Stimulated activated CD8-positive, alpha-beta memory T cell treated with anti-CD3 and anti-CD28 coated beads, Interleukin-2, amount 100 ng/mL, for 48 hours (primary cell): ENCODE measurements at places on chromosomes 13 and 19.
A peak's percentile ranks its signal among the peaks of the same experiment; 100 is the strongest.

GRCh38 chr19:7292950-7293761 lies 1.1 kb downstream of the INSR start:
- no peak for DNase-seq

- no peak for DNase-seq
These were observed 270.6 kb downstream of the SLITRK6 start for GRCh38 chr13:85528491-85529217.

- DNase-seq = no peak
These were observed 5.4 kb downstream of the DDX39A start for GRCh38 chr19:14413693-14414181.

GRCh38 chr19:16470541-16470910 lies 1.2 kb downstream of the EPS15L1 start:
- no peak for DNase-seq

DNA sequence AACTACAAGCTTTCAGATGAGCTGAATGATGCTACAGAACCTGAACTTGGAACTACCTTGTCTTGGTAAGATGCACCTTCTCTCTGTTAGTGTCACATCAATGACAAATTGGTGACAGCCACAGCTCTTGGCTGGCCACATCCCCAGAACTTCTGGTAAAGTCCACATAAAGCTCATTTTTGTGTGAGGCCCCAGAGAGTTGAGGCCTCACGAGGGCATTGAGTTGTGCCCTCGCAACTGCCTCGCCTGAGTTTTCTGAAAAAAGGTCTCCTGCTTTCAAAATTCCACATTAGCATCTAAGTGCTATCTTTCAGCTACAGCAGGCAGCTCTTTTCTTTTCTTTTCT lies 42.6 kb downstream of the MRPL57 start:
- no peak for DNase-seq

DNA sequence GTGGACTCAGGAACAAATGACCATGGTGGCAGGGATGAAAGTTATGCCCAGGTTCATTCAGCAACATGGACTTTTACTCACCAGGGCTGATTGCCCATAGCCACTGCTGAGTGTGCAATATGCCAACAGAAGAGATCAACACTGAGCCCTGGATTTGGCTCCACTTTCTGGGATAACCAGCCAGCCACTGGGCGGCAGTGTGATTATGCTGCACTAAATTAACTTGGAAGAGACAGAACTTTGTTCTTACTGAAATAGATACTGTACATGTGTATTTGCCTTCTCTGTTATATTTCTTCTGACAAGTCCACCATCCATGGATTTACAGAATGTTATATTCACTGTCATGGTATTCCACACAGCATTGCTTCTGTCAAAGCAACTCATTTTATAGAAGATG lies 257.4 kb downstream of the TDRD3 start:
- DNase-seq = no peak

DNA sequence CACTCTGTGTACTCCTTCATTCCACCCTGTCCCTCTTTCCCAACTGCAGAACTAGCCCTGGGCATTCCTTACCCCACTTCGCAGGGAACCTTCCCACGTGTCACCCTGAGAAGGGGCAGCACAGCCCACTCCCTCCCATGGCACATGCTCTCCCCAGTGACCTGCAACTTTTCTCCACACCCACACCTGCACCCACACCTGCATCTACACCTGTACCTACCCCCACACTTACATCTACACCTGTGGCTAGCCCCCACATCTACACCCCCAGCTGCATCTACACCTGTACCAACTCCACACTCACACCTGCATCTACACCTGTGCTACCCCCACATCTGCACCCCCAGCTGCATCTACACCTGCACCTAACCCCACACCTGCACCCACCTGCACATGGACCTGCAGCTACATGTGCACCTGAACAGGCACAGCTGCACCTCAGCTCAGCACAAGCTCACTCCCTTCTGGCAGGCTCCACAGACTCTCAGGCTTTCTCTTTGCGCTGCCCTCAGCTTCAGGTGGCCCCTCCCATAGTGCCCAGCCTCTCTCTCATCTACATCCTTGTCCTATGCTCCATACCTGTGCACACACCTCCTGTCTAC lies 234.1 kb downstream of the TUBA3C start:
- no peak for DNase-seq

- DNase-seq = peak; percentile 37
These were observed at the start of gene RAB20 for GRCh38 chr13:110561344-110562035. RAB20 (minus strand) TSS chr13:110561722; CDS start chr13:110561519, 203 bp downstream.

GRCh38 chr13:20446900-20447299 lies 78.8 kb downstream of the CRYL1 start:
- DNase-seq = no peak

GRCh38 chr13:113734826-113735125 lies 24.2 kb upstream of the TMEM255B start:
- no peak for DNase-seq

DNA sequence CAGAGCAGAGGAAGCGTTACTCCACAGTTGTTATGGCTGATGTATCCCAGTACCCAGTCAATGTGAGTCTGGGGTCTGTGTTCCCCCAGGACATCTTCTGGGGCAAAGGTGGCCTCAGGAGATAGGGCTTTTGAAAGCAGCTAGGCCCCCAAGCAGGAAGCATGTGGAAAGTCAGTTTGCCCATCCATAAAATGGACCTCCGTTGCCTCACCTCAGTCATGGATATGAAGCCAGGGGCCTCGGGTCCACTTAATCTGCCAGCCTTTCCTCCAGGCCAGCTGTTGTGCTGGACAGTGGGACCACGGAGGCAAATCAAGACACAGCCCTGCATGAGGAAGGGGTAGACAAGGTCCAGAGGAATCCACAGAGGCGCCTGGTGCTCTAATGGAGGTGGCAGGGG lies 3.3 kb downstream of the EPS8L1 start:
- no peak for DNase-seq
